ENCODE measurements at places on chromosomes 5 and 9. TPM values are rescaled to one million over a fixed set of nuclear protein-coding genes. Genes with fewer than 3 reads are reported as not detected.

- no peak for DNase-seq
- H3K4me1 ChIP-seq = no peaks in the 10 kb centered on the region
- peaks cover 5% of the 10 kb centered on the region for H3K27me3 ChIP-seq
These were observed 43.2 kb downstream of the BARX1 start for GRCh38 chr9:93911801-93912554.

DNA sequence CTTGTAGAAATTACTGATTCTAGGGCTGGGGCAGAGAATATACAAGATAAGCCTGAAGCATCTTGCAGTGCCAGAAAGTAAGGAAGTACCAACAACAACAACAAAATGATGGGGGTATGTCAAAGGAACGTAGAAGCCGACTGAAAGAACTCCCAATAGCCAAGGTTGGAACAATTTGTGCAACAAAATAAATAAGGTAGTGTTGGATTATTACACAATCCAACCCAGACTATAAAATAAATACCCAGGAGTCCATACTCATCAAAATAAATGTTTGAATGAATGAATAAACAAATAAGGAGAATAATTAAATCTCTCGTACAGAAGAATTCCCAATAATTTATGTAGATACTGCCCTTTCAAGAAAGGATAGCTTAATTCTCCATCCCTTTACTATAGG lies 31.1 kb upstream of the GNAQ start:
- H3K4me1 ChIP-seq = no peaks in the 10 kb centered on the region
- peaks cover 14% of the 10 kb centered on the region for H3K36me3 ChIP-seq
- H3K4me3 ChIP-seq = no peak overlapping the region
- no peak overlapping the region for H3K27ac ChIP-seq

DNA sequence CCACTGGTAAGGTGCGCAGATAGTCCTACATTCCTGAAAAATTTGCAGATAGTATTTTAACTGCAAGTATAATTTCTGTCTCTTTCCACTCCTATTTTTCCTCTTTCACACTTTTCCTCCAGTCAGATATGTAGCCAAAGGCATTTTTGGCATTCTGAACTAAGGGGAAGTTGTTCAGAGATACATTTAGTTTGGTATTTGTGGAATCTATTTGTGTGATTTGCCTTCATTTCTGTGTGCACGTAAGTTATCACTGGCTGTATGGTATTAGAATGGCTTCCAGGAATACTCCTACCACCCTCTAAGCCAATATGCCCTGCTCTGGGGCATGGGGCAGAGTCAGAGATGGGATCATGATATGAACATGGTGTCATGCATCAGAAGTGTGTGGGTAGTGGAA lies 45.8 kb upstream of the GRAMD2B start:
- no peak overlapping the region for H3K27ac ChIP-seq
- H3K27me3 ChIP-seq = no peaks in the 10 kb centered on the region
- H3K36me3 ChIP-seq = peaks cover 4% of the 10 kb centered on the region
- DNase-seq = no peak
- no peak overlapping the region for H3K4me3 ChIP-seq

DNA sequence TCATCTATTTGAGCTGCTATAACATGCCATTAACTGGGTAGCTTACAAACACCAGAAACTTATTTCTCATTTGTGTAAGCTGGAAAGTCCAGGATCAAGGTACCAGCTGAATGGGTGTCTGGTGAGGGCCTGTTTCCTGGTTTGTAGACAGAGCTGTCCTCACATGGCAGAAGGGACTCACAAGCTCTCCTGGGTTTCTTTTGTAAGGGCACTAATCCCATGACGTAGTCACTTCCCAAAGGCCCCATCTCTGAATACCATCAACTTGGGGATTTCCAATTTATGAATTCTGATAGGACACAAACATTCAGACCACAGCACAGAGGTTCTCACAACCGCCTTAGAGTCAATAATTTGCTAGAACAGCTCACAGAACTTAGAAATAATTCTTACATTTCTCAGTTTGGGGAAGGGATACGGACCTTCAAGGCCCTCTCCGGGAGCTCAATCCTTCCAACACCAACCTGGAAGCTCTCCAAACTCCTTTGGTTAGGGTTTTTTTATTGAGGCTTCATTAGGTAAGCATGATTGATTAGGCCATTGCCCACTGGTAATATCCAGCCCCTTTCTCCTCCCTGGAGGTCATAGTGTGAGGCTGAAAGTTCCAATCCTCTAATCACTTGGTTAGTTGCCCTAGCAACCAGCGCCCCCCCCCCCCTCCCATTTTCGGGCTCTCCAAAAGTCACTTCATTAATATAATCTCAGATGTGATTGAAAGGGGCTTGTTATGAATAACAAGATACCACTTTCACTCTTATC lies 7.6 kb upstream of the DNAJA1 start:
- no peak overlapping the region for H3K27ac ChIP-seq
- no peaks in the 10 kb centered on the region for H3K4me1 ChIP-seq
- no peaks in the 10 kb centered on the region for H3K27me3 ChIP-seq
- H3K4me3 ChIP-seq = no peak overlapping the region

GRCh38 chr5:149447373-149448367 lies 68.6 kb upstream of the IL17B start:
- H3K27ac ChIP-seq = no peak overlapping the region
- H3K27me3 ChIP-seq = peaks cover 7% of the 10 kb centered on the region
- DNase-seq = no peak
- H3K36me3 ChIP-seq = no peaks in the 10 kb centered on the region
- H3K4me3 ChIP-seq = no peak overlapping the region

- H3K36me3 ChIP-seq = no peaks in the 10 kb centered on the region
- H3K27me3 ChIP-seq = no peaks in the 10 kb centered on the region
- no peaks in the 10 kb centered on the region for H3K4me1 ChIP-seq
- H3K4me3 ChIP-seq = no peak overlapping the region
- no peak overlapping the region for H3K27ac ChIP-seq
These were observed 37.9 kb downstream of the SEMA5A start for GRCh38 chr5:9507974-9508373.

DNA sequence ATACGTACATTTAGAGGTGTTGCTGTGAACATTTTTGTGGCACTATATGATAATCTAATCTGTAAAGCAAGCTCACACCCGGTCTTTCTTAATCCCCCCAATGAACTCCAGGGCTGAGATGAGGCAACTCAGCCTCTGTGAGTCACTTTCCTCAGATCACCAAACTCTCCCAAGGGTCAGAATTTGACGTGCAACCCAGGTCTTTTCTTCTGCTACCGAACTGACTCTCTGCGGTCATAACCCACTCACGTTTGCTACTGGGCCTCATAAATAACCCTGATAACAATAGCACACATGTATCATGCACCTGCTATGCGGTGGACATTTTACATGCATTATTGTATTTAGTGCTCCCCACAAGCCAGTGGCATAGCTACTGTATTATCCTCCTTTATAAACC lies 153.1 kb downstream of the DROSHA start:
- no peaks in the 10 kb centered on the region for H3K36me3 ChIP-seq
- H3K4me3 ChIP-seq = no peak overlapping the region
- peaks cover 2% of the 10 kb centered on the region for H3K27me3 ChIP-seq
- DNase-seq = no peak
- H3K27ac ChIP-seq = no peak overlapping the region
- no peaks in the 10 kb centered on the region for H3K4me1 ChIP-seq

Gene PITX1
- 0.76 TPM for total RNA-seq

Gene TAF11L8
- total RNA-seq = not detected

DNA sequence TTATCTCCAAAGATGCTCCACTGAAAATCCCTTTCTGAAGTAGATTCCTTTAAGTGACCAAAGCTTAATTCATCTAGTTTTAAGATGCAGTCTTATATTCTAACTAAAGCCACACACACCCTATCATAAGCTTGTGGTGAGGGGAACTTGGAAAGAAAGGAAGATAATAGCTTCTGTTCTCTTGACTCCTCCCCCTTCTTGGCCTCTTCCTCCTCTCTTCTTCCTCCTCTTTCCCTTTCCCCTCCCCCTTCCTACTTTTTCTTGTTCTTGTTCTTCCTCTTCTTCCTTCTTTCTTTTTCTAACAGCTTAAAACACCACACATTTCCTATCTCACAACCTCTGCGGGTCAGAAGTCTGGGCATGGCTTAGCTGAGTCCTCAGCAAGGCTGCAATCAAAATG lies 23.5 kb downstream of the IL7R start:
- no peak overlapping the region for H3K27ac ChIP-seq
- H3K27me3 ChIP-seq = no peaks in the 10 kb centered on the region
- H3K4me1 ChIP-seq = no peaks in the 10 kb centered on the region
- no peak overlapping the region for H3K4me3 ChIP-seq
- DNase-seq = no peak

GRCh38 chr5:176151281-176151680 lies 86.9 kb upstream of the SIMC1 start:
- H3K36me3 ChIP-seq = no peaks in the 10 kb centered on the region
- H3K27me3 ChIP-seq = peaks cover 2% of the 10 kb centered on the region
- no peak overlapping the region for H3K27ac ChIP-seq
- peaks cover 16% of the 10 kb centered on the region for H3K4me1 ChIP-seq
- peak overlapping the region; percentile 11 for H3K4me3 ChIP-seq
- DNase-seq = no peak

Gene ANXA6
- 143 TPM for total RNA-seq

DNA sequence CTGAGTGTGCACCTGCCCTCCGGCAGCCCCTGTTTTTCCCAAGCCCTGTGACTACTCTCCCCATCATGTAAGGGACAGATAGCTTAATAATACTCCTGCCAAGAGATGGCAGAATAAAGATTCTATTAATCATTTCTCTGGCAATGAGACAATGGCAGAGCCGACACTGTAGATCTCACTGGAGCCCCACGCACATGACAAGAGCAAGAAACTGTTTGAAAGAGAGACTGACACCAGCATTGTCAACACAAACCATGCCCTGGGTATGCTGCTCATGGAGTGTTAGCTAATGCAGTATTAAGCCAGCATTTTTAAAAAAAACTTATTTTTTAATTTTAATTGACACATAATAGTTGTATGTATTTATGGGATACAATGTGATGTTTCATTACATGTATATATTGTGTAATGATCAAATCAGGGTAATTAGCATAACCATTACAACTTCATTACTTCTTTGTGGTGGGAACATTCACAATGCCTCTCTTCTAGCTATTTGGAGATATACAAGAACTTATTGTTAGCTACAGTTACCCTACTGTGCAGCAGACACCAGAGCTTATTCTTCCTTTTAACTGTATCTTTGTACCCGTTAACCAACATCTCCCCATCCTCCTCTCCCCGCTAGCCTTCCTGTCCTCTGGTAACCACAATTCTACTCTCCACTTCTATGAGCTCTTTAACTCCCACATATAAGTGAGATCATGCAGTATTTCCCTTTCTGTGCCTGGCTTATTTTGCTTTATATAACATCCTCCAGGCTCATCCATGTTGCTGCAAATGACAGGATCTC lies 31.5 kb upstream of the SEMA4D start:
- peaks cover 9% of the 10 kb centered on the region for H3K27me3 ChIP-seq
- H3K4me1 ChIP-seq = peaks cover 20% of the 10 kb centered on the region
- H3K27ac ChIP-seq = no peak overlapping the region
- DNase-seq = no peak
- no peak overlapping the region for H3K4me3 ChIP-seq

GRCh38 chr5:57181154-57181553 lies 7.3 kb downstream of the GPBP1 start:
- no peaks in the 10 kb centered on the region for H3K27me3 ChIP-seq
- H3K4me1 ChIP-seq = peaks cover 18% of the 10 kb centered on the region
- no peak overlapping the region for H3K4me3 ChIP-seq
- DNase-seq = no peak
- H3K36me3 ChIP-seq = no peaks in the 10 kb centered on the region

All from glutamatergic neuron (in vitro differentiated cells).